ENCODE measurements at places on chromosomes 1 and 21.

GRCh38 chr1:169571450-169571849, 14.8 kb downstream of the F5 start:
- no peak for DNase-seq

DNA sequence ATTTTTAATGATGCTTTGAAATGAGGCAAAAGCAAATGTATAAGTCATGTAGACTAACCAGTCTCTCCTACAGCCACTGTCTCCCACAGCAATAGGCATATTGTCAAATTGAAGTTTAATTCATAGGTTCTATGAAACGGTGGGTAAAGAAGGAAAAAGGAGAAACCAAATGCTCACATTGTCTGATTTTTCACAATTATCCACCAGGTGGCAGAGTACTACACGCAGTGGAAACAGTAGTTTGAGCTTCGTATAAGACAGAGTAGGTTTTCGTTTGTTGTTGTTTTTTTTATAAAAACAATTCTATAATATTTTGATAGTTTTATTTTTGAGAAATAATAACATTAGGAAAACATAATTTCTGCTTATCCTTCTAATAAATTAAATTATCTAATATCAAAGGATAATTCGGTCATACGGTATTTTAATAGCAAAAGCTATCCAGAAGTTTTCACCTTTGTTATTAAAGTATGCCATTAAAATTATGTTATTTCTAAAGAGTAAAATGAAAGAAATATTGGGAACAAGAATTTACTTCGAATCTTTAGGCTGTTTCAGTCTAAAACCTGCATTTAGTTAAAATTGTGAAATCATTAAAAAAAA, 39.1 kb downstream of the TYW3 start:
- DNase-seq = peak; percentile 24

- no peak for DNase-seq
These were observed 3.4 kb upstream of the PSMG1 start for GRCh38 chr21:39186676-39187075.

GRCh38 chr1:207990876-207991582, 80.1 kb upstream of the CD34 start:
- no peak for DNase-seq

DNA sequence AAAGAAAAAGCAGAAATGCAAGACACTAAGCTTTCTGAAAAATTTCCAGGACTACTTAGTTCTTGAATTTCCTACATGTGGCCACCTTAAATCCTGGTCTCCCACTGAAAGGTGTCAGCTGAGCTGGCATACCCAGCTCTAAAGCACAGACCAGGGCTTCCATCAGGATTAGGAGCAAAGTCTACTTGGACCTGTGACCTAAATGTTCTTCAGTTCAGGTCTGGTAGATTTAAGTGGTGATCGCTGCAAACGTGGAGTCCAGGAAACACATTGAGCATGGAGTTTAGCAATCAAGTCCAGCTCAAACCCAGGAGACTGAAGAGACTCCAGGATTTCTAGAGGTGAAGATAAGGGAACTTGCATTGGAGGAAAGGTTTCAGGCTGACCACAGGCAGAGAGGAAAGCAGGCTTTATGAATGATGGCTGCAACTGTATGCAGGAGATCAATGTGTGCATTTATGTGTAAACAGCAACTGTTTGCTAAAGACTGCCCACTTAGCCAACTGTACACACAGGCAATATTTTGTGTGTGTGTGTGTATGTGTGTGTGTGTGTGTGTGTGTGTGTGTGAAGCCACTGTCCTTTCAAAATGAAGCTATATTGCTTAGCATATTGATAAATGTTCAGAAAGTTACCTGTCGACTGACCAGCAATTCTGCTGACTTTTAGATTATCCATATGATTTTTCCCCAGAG, 75.2 kb downstream of the LMX1A start:
- DNase-seq = no peak

- no peak for DNase-seq
These were observed 58.7 kb downstream of the GRIK3 start for GRCh38 chr1:36975642-36976041.

DNA sequence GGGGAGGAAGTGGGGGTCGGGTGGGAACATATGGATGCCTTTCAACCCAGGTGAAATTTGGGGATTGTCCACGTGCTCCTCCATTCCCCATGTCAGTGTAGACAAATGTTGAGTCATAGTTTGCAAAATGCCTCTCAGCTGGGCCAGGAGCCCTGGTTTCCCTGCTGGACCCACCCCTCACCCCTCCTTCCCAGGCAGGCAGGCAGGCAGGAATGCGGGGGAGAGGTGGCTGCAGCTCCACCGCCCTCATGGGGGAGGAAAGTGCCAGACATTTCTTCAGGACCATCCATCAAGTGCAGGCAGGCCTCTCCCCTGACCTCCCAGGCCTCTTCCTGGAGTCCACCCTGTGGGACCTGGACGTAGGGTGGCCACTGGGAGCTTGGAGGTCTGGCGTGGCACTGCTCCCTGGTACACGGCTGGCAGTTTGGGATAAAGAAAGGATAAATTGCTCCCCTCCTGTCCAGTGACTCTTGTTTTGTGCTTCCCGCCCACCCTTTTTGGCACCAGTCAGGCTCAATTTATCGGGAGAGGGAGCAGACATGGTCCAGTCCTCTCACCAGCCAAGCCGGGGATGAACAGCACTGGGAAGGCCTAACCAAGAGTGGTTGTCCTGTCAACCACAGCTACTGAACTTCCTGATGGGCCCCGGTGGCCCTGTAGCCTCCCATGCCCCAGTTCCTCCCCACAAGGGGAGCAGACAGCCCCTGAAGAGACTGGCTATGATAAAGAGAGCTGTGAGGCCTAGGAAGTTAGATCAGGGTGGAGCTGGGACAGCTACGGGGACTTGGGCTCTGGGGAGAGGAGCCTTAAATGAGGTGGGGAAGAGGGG, 18.9 kb downstream of the NPR1 start:
- no peak for DNase-seq

DNA sequence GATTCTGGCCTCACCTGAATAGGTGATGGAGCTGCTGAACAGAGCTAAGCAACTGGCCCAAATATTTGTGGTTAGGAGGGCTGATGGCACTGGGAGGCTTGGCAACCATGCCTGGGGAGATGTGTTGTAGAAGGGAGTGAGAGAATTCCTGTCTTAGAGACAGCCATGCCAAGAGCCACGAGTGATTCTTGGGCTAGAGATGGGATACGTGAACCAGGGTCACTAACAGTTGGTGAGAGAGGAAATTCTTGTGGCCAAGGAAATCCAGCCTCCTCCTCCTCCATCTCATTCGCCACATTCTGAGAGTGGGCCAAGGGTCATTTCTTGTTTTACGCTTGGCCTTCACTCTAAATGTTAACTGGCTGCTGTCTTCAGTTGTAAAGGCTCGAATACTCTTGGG, 46.3 kb downstream of the NGF start:
- no peak for DNase-seq

- no peak for DNase-seq
These were observed 57.5 kb upstream of the IL12RB2 start for GRCh38 chr1:67250051-67250653.

DNA sequence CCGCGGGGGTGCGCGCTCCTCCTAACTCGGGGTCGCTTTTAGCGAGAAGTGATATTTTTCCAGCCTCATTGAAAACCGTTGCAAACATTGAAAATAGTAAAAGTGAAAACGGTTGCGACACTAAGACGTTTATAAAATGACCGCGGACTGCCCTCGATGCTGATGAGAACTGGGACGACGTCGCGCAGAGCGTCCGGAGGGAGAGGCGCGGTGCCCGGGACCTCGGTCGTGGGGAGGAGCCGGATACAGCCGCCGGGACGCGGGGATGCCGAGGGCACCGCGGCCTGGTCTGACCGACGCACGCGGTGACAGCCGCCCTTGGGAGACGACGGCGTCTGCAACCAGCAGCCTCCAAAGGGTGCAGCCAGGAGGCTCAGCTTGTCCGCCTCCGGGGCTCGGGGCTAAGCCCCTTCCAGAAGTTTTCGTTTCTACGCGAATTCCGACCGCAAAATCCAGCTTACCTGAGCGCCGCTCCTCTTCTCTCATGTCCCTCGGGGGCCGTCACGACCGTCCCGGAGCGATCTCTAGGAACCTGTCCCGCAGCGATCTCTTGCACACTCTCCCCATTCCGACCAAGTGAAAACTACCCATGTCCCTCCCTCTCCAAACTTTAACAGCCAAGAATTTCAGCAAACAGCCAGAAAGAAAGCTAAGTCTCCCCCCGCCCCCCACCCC, 144.4 kb upstream of the ETS2 start:
- no peak for DNase-seq

- DNase-seq = no peak
These were observed 1.5 kb upstream of the SYDE2 start for GRCh38 chr1:85202092-85202863.

DNA sequence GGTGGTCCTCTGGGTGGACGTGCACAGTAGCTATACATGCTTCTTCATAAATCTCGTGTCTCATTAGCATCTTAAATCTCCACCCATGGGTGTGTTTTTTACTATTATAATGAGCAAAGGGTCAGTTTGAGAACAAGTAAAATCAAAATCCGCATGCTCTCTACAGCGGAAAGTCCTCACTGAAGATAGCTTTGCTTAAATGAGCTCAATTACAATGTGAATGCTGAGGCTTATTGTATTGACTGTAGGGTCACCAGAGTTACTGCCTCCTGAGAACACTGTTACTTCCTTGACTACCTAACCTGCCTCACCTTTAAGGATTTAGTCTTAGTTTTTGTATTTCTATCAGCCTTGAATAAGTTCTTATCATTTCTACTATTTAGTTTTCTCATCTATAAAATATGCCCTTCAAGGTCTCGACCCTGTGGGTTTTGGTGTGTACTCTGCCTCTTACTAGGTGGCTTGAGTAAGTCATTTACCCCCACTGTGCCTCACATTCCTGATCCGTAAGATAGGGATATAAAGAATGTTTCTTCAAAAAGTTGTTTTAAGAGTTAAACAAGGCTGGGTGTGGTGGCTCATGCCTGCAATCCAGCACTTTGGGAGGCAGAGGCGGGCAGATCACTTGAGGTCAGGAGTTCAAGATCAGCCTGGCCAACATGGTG, 7.9 kb downstream of the SLAMF7 start:
- no peak for DNase-seq

- no peak for DNase-seq
These were observed 356.4 kb upstream of the ST6GALNAC5 start for GRCh38 chr1:76510672-76511557.

DNA sequence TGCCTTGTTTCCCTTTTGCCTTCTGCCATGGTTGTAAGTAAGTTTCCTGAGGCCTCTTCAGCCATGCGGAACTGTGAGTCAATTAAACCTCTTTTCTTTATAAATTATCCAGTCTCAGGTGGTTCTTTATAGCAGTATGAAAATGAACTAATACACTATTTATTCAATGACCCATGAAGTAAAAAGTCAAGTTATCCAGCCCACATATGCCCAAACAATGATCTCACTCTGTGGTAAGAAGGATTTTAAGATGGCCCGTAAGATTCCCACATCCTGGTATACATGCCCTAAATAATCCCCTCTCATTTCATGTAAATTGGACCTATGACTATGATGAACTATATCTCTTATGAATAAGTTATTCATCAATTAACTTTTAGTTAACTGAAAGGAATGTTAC, 1008.3 kb upstream of the B3GALT2 start:
- no peak for DNase-seq

DNA sequence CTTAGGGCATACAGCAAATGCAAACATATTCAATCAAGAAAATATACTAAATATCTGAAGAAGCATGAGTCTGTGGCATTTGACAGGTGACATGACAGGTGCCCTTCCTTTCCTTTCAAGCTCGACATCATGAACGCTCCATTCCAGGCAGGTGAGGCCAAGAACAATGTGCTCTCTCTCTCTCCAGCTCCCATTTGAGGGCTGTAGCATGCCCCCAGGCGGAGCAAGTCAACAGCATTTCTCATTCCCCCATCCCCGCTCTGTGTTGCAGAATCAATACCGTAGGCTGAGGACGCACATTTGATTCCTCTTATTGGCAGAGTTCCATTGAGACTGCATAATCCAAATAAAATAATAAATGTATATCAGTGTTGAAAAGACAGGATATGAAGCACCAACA, 24.6 kb upstream of the PLPPR4 start:
- no peak for DNase-seq

- no peak for DNase-seq
These were observed 24.0 kb downstream of the TEX35 start for GRCh38 chr1:178536844-178537371.

DNA sequence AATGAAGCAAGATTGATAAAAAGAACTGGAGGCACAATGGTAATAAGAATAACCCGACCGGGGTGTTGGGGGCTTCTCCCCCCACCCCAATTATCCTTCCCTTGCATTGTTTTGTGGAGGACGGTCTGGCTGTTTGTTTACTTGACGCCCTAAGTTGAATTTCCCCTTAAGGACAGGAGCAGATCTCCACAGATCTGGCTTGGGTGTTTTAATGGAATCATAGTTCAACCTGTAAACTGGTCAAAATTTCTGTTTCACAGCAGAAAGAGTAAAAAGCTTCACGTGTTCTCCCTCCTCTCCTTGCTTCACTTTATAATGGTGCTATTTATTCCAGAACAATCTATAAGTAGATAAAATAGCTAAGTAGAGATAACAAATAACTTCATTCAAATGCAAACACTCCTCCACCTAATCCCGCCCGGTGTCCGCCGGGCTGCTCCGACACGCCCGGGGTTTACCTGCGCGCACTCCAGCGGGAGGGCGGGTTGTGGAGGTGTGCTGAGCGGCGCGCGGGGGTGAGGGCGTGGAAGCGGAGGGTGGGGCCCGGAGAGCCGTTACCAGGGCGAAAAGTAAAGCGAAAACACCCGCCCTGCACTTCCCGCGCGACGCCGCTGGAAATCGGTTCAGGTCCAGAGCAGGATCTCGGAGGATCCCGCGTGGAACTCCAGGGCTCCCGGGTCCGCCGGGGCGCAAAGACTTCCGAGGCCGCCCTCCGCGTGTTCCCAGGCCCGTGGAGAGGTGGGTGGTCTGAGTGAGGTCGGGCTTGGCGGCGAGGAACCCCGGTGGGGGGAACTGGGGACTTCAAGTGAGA, 2.0 kb upstream of the ATF3 start:
- peak; percentile 19 for DNase-seq

- no peak for DNase-seq
These were observed 45.9 kb downstream of the BTBD8 start for GRCh38 chr1:92126088-92126487.

GRCh38 chr1:168484083-168484482, 59.7 kb downstream of the XCL2 start:
- DNase-seq = no peak
